ENCODE measurements at places on chromosomes 5 and 9. TPM values are rescaled to one million over a fixed set of nuclear protein-coding genes. Genes with fewer than 3 reads are reported as not detected.

DNA sequence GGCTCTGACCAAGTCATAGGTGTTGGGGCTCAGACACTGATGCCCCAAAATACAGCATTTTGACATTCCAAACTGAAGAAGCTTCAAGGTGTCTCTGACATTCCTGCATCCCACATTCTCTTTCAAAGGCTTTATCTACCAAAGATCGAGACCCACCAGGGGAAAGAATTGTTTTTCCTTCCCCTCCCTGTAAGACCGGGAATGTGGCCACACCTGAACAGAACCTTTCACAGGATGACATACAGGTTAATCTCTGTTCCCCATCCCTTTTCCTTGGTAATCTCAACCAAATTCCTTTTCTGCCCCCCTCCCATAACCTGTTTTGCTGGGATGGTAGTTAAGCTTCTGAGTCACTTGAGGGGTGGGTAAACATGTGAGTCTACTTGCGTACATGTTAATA is 72.3 kb downstream of the IQGAP2 start:
- H3K27ac ChIP-seq, result no peak overlapping the region
- no peaks in the 10 kb centered on the region for H3K36me3 ChIP-seq
- DNase-seq, result no peak
- H3K27me3 ChIP-seq, result no peaks in the 10 kb centered on the region

Gene FIBCD1
- not detected for total RNA-seq

Gene ADCY2
- 4.9 TPM for total RNA-seq

Gene LMX1B
- total RNA-seq, result 0.16 TPM

Gene FOXD4
- not detected for total RNA-seq
